Stimulated activated CD4-positive, alpha-beta T cell treated with anti-CD3 and anti-CD28 coated beads, TNF-alpha, amount 100 ng/mL, for 48 hours (primary cell): ENCODE measurements at places on chromosomes 4 and X.

- no peak for DNase-seq
These were observed 1.3 kb downstream of the IL21 start for GRCh38 chr4:122619611-122620010.

GRCh38 chr4:153212736-153213135 is 8.5 kb downstream of the TRIM2 start:
- DNase-seq, result no peak

DNA sequence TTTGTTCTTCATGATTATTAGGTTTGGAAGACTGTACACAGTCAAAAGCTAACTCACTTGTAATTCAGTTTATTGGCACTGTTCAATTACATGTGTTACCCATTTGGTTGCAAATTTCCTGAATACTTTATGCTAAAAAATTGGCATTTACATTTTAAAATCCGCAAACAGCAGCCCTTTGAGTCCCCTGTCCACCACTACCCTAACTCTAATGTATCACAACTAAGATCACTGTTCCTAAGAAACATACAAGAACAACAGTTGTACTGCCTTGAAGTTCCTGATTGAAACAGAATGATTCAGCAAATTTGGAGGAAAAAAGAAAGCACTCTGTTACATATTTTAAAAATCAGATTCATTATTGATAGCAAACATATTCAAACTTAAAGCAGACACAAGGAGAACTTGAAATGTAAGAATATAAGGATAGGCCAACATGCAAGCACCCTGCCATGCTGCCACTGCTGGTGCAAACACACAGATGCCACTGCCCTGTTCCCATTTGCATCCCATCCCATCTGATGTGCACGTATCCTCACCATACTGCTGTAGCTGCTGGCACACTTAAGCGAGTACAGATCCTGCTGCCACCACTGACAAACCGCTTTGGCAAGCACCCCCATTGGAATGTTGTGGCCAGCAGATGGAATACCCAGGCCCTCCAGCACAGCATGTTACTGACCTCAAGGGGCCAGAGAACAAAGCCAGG is 343.4 kb downstream of the PPP1R2C start:
- DNase-seq, result no peak

DNA sequence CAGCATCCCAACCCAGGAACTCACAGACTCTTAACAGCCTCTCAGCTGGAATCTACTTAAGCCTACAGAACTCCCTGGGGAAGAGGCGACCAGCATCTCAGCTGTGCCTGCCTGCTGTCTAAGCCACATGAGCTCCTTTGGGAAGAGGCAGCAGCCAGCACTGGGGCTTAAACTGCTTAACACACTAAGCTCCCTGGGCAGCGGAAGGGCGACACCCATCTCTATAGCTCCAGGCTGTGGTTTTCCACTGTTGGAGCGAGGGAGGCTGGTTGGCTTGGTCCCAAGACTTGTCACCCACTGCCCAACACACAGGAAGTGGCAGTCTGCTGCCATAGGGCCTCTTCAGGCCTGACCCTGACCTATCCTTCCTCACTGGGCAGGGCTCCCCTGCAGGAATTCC is 1544.1 kb upstream of the ADGRL3 start:
- DNase-seq, result no peak

DNA sequence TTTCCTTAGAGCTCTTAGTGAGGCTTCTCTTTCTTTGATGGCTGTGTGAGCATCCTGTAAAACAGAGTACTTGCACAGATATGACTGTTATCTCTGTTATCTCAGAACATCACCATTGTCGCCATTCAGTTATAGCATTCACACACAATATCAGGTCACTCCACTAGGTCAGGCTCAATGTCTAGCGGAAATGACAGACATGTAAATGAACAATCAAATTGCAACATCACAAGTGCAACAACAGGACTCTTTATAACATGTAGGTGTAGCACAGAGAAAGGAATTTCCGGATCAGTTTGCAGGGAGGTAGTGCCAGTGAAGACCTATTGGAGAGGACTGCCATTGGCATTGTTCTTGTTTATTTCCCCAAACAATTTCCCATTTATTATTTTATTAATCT is 43.2 kb upstream of the IGSF1 start:
- DNase-seq, result no peak

DNA sequence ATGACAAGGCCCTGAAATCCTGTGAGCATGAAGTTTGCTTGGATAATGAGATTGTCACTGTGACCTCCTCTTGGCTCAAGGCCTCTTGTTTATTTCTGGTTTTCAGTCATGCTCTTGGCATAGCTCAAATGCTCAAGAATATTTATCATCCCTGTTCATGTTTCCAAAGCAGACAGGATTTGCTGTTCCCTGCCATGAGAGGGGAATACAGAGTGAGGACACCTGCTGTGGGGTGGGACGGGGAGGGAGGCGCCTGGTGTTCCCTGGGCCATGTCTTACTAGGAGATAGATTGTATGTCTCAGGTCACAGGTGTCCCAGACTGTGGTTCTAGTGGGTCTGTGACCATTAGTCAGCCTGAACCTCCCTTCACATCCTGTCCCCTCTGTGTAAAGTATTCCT is 34.9 kb upstream of the SH3RF1 start:
- no peak for DNase-seq

DNA sequence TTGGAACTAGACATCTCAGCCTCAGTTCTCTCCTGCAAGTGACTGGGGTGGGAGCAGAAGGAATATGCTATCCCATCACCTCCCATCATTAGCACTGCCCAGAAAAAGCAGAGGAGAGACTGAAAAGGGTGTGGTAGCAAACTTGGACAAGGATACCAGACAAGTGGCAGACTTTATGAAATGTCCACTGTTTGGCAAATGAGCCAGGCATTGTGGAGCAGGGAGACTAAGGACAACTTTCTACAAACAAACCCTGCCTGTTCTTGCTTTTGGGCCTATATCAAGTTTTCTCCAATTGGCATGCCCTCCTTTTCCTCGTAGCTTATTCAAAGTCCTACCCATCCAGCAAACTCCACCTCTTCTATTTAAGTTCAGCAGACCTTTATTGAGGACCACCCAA is 41.6 kb downstream of the ZCCHC12 start:
- no peak for DNase-seq

DNA sequence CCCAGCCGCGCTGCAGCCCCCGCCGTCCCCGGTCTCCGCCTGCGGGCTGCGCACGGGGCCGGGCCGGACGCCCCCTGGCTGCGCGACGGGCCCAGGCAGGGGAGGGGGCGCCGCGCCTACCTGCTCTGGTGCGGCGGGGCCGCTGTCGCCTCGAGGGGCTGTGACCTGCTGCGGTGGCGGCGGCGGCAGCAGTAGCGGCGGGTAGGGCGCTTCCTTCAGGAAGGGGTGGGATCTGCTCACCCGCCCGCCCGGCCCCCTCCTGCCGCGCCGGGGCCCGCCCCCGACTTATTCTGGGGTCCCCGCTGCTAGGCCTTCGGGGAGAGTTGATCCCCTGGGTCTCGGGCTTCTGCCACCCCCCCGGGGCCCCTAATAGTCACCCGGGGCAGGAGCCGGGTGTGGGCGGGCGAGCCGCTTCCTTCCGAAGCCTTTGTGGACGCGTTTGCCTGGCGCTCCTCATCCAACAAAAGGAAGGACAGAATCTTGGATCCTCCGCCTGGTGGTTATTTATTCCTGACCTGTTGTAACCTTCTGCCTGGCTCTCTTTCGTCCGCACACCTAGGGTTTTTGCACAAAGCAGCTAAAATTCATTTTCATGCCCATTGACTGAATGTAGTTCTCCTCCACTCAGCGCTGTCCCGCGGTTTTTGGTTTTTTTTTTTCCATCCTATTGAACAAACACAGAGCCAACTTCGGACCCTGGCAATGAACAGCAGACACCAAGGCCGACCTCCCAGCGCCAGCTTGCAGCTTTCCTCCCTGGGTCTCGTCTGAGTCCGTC is at the start of gene TMEM150C:
TMEM150C (minus strand) TSS at position 203 of the 778 bp plus-strand sequence. CDS start 57,331 bp downstream, outside the sequence.
- DNase-seq, result no peak

- DNase-seq, result no peak
These were observed 15.0 kb upstream of the TLR1 start for GRCh38 chr4:38819569-38819968.

DNA sequence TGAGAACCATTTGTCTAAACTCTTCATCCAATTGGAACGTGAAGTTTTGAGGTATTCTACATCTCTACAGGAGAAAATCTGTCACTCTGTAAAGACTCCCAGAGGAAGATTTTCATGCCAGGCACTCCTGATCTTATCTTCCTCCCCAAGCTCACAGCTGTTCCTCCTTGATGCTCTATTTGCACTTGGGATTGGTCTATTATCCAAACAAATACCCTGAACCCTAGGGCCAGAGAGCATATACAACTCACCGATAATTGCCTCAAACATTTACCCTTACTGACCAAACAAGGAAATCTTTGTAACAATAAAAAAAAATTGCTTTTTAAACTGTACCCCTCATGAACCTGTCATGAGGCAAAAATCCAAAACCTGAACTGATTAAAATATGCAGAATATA is 372.7 kb downstream of the SH2D1A start:
- DNase-seq, result no peak

- DNase-seq, result no peak
These were observed at the start of gene SLC49A3 for GRCh38 chr4:688854-689681. Gene SLC49A3, minus strand, starts transcription at chr4:689151. Its CDS starts 24 bp downstream, at chr4:689127.

- no peak for DNase-seq
These were observed 103.8 kb upstream of the HPF1 start for GRCh38 chr4:169861593-169861992.

DNA sequence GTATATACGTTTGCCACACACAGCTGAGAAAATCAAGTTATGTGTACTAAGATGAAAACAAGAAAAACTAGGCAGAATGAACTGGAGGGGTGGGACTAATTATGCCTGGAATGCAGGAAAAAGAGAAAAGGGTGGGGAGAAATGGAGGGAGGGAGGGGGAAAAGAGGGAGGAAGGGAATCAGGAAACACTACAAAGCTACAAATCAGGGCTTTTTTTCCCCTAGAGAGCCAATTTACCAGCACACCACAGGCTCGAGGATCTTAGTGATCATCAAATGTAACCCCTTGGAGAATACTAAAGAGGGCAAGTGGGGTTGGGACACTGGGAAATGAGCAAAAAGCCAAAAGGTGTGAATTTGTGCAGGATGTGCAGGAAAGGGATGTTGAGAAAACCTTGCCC is 451.9 kb downstream of the SMARCA1 start:
- DNase-seq, result no peak

GRCh38 chr4:113446019-113446418 is 315.5 kb downstream of the CAMK2D start:
- DNase-seq, result no peak

DNA sequence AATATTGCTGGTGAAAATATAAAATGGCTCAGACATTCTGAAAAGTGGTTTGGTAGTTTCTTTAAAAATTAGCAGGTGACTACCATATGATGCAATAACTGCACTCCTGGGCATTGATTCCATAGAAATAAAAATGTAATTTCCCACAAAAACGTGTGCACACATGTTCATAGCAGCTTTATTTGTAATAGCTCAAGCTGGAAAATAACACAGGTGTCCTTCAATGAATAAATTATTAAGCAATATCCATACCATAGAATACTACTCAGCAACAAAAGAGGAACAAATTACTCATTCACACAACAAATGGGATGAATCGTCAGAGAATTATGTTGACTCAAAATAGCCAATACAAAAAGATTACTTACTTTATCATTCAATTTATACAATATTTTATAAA is 893.7 kb upstream of the SLIT2 start:
- no peak for DNase-seq

- DNase-seq, result no peak
These were observed 72.0 kb downstream of the RGS12 start for GRCh38 chr4:3364634-3365314.

GRCh38 chr4:123580981-123581664 is 184.5 kb downstream of the SPRY1 start:
- no peak for DNase-seq

GRCh38 chr4:1019729-1020470 is 8.5 kb downstream of the FGFRL1 start:
- no peak for DNase-seq

DNA sequence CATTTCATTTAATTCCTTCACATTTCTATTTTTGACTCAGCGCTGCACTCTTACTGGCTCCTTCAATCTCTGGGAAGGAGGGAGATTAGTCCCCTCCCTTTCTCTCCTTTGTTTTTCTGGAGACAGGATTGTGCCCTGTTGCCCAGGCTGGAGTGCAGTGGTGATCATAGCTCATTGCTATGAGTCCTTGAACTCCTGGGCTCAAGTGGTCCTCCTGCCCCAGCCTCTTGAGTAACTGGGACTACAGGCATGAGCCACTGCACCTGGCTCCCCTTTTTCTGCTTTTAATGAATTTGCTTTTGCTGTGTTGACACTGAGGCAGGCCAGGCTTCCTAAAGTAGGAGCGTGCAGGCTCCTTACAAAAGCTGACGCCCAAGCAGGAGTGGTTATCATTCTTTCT is 10.5 kb downstream of the TBC1D14 start:
- no peak for DNase-seq

DNA sequence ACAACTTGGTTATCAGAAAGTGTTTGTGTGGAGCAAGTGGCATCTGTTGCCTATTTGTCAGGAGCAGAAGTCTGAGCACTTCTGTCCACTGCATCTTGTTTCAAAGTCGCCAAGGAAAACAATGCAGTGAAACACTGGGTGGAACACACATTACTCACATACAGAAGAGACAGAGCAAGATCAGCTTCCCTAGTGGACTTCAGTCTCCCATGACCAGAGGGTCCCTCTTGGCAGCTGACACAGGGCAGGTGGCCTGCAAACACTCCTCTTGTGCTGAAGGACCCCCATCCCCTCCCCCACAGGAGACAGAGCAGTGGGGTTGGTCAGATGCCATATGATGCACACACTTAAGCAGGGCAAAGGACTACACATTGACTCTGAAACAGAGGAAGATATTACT is 3.6 kb upstream of the BBS12 start:
- DNase-seq, result no peak

GRCh38 chr4:36747277-36748129 is 466.1 kb downstream of the DTHD1 start:
- no peak for DNase-seq

DNA sequence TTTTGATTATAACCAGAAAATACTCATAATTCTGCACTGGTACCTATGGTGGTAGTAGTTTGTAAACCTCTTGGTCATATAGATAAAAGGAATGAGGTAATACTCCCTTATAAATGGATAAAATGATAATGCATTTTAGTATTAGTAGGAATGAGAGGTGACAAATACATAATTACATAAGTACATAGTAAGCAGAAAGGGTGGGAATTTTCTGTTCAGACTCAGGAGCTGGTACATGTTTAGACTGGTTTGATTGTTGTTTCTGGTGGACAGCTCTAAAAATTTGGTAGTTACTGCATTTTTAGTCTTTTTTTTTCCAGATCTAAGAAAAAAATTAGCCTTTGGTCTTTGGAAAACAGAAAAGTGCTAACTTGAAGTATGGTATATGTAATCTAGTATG is 70.4 kb upstream of the AGA start:
- no peak for DNase-seq

DNA sequence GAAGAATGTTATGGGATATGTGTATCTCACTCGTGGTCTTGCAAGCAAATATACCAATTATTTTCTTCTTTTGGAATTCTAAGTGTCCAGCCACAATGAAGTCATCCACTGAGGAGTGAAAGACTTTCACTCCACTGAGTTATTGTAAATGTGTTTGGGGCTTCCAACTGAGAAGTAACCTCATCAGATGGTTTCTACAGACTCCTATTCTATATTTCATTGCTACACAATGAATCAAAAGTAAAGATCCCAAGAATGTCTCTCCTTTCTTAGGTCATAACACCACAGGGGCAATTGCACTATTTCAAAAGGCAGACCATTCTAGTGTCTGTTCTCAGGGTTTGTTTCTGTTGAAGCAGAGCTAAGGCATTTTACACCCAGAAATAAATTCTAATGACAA is 12.3 kb upstream of the VCX2 start:
- no peak for DNase-seq
